ENCODE measurements at places on chromosomes 7 and 10.
A peak's percentile ranks its signal among the peaks of the same experiment; 100 is the strongest.

DNA sequence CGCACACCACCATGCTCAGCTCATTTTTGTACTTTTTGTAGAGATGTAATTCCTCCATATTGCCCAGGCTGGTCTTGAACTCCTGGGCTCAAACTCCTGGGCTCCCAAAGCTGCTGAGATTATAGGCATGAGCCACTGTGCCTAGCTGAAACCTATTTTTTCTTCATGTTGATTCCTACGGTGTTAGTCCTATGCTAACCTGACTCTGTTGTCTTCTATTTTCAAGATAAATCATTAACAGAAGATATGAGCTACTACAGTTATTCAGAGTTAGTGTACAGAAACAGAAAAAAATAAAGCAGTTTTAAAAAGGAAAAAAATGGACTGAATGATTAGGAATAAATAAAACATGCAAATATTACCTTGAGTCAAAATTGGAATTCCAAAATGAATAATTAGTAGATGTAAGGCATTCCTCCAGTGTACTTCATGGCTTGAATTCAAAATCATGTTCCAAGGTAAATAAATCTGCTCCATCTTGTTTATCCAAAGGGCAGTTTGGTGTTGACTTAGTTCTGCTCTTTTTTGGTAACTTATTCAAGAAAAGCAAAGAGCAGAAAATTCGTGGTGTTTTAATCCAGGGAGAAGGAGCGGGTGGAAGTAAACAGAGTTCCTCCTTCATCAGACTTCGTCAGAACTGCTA lies 185.8 kb downstream of the CACNB2 start:
- no peak for DNase-seq

DNA sequence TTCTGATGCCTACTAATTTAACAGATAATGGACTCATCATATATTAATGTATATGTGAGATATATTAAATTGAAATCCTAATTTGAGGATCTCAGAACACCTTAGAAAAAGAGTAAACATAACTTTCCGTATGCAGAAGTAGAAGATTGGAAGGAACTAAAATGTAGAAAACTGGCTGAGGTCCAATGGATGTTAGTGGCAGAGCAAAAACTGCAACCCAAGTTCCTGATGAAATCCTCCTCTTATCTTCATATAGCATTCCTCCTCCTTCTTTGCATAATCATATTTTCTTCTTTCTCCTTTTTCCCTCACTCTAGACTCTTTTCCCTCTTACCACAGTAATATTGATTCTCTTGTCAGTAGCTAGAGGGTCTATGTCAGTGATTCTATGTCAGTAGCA lies 6.0 kb downstream of the INA start:
- DNase-seq: no peak

- no peak for DNase-seq
Measured at GRCh38 chr10:4307910-4308309, 518.1 kb upstream of the AKR1E2 start.

DNA sequence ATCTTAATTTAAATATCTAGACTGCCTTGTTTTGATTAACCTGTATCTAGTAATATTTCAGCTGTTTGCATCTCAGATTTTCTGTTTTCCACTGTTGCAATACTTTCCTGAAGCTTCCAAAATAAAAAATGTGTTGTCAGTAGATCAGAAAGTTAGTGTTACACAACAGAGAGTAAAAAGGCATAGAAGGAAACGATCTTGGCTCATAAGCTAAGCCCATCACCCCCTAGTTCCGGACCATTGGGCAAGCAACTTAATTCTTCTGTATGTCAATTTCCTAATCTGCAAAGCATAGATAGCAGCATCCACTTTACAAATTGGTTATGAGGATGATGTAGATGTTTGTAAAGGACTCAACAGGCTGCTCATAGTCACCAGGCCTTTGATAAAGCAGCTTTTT lies 4.4 kb downstream of the PON3 start:
- DNase-seq: no peak

DNA sequence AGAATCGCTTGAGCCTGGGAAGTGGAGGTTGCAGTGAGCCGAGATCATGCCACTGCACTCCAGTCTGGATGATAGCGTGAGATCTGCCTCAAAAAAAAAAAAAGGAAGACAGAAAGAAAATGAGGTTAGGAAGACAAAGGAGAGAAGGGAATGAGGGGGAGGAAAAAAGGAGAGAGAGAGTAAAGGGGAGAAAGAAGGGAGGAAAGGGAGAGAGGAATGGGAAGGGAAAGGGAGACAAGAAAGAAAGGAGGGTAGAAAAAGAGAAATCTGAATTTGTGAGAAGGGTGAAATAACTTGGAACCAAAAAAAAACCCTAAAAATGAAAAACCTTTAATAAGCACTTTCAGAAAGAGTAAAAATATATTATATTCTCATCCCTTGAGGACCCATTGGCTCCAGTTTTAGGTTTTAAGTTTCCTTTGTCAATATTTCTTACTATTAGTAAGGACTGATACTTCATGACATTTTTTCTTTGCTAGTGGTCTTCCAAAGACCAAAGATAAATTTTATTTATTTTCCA lies 54.9 kb downstream of the POT1 start:
- DNase-seq: no peak

- DNase-seq: no peak
Measured at GRCh38 chr7:158021836-158022235, 565.8 kb downstream of the PTPRN2 start.

DNA sequence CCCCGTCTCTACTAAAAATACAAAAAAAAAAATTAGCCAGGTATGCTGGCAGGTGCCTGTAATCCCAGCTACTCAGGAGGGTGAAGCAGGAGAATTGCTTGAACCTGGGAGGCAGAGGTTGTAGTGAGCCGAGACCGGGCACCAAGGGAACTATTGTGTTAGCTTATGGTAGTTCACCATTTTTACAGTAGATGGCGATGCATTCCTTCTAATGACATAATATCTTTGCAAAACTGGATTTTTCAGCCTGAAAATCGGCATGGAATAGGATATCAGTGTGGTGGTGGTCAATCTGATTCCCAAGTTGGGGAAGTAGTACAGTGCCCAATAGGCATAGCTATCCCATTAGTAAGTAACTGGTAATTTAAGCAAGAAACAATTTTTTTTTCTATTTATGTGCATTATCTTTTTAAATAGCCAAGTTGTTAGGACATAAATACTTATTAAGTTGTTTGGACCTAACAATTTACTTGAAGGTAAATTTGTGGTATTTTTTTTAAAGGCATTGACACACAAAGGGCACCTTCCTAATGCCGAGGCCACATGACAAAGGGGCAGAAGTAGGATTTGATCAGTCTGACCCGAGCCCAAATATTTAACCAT lies 17.6 kb upstream of the IMPDH1 start:
- DNase-seq: no peak

DNA sequence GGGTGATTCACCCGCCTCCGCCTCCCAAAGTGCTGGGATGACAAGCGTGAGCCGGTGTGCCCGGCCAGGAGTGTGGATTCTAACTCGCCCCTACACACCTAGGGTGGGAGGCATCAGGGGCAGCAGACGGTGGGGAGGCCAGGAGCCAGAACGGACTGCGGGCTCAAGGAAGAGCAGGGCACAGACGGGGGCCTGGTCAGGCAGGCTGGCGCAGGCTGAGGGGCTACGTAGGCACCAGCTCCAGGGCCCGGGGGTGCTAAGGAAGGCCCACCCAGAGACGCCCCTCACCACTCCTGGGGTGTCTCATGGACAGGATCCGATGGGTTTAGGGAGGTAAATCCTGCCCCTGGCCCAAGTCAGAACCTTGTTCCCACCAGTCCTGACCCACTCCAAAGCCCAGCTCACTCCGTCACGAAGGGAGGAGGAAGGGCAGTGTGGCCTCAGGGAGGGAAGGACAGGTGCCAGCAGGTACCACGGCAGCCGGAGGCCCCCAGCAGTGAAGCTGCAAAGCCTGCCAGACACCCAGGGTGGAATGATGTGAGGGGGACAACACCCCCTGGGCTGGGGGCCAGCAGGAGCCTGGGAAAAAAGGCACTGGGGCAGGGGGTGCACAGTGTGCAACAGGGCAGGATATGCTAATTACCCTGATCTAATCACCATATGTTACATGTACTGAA lies 251.4 kb downstream of the MAD1L1 start:
- DNase-seq: no peak

DNA sequence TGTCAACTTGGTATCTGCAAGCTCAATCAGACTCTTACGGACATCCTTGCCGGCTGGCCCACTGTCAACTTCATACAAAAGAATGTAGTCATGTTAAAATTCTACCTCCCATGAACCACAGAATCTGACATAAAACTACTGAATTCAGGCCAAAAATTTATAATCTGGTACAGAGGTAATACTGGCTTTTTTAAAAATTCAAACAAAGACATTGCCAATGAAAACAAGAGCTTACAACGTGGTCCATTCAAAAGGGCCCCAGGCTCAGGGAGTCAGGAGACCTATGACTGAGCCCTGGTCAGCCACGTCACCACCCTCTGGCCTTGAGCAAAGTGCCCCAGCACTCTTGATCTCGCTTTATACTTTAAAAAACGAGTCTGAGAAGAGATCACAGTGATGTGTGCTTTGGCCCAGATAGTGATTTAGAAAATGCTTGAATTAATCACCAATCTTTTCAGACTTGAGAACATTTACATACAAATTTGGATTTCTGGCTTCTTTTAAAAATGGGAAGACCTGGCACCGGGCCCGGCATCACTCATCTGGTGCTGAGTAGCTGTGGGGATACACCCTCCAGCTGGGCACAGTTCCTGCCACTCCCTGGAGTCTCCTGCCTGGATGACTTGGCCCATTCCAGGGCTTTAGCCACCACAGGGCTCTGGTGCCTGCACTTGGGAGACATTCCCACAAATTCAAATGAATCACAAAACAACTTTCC lies 94.1 kb downstream of the PIP4K2A start:
- peak; percentile 74 for DNase-seq

DNA sequence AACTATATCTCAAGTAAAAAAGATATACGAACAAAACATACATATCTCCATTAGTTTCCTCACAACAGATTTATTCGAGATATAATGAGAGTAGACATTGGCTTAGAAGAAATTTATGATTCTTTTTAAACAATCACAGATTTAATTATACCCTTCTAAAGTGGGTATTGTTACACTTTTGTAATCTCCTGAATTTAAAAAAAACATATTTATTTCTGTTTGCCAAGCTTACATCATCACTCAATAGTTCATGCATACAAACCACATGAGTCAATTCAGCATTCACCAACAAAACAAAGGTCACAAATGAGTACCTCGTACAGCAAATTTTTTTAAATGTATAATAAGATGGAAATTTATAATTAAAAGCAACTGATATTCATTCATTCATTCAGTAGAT lies 17.6 kb downstream of the LRRN3 start:
- no peak for DNase-seq

DNA sequence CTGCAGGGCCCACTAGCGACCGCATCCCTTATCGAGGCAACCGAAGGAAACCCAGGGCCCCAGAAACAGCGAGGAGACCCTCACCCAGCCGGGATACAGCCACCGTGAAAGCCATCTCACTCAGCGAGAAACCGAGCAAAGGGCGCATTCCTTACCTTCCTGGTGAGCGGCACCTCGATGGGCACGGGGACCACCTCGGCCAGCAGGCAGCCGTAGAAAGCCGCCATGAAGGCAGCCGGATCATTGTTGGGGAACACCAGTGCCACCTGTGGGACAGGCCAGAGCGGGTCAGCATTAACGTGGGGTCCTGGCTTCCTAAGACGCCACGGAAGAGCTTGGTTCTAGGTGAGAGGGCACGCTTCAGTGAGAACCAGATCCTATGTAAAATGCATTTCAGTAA lies 263.7 kb downstream of the ZMYND11 start:
- no peak for DNase-seq

GRCh38 chr7:30411173-30411572 lies 67.4 kb downstream of the NOD1 start:
- DNase-seq: no peak

GRCh38 chr10:12634621-12634931 lies 285.2 kb downstream of the CAMK1D start:
- no peak for DNase-seq

DNA sequence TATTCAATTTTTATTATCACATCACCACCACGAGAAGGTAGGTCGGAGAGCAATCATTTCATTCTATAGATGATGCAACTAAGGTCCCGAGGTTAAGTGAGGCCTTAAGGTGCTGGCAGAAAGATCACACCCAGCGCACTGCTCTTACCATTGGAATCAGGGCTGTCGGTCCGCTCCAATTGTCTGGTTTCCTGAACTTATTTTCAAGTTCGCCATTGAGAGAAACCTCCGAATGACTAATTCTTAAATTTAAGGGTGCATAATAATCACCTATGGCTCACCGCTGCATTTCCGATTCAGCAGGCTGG lies 625 bp upstream of the GSTO2 start:
- DNase-seq: no peak

GRCh38 chr7:139043823-139044812 lies 8.3 kb upstream of the ZC3HAV1L start:
- no peak for DNase-seq

GRCh38 chr7:73382934-73383503 lies 50.6 kb upstream of the FZD9 start:
- no peak for DNase-seq

DNA sequence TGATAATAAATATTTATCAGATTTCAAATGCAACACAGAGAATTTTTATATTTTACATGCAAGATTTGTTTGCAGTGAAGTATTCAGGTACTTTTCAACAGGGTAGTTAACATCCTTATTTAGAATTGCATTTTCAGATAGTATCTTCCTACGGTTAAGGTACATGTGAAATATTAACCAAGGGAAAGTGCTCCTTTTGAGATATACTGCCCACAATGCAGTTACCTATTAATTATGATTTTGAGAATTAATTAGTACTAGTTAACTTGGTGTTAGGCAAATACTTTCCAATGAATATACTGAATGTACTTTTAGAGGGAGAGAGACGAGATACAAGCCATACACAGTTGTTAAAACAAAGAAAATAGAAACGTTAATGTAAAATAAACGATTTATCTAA lies 206.2 kb upstream of the YAE1 start:
- no peak for DNase-seq

GRCh38 chr7:101728128-101728527 lies 89.3 kb upstream of the CUX1 start:
- no peak for DNase-seq

- no peak for DNase-seq
Measured at GRCh38 chr7:876972-877311, 588 bp downstream of the GET4 start.

- no peak for DNase-seq
Measured at GRCh38 chr7:132140341-132140740, 435.9 kb downstream of the PLXNA4 start.

DNA sequence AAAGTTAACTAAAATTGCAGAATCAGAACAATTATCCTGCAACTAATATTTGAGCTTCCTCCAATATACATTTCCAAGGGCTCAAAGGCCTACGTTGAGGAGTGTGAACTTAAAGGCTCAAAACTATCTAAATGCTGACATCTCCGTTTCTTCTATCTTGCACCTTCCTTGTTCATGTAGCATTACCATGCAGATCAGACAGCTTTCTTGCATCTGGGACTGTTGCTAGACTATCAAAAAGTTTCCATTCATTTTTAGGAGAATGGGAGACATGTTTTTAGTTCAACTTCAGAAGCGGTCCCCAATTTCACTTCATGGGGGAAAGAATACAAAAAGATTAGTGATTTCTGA lies 2.9 kb downstream of the ANKRD1 start:
- DNase-seq: no peak

- DNase-seq: no peak
Measured at GRCh38 chr10:63636812-63637211, 115.6 kb downstream of the REEP3 start.

- DNase-seq: no peak
Measured at GRCh38 chr10:92702301-92702916, 12.7 kb downstream of the HHEX start.
